ENCODE measurements at places on chromosomes 3 and 15. TPM values are rescaled to one million over a fixed set of nuclear protein-coding genes. Genes with fewer than 3 reads are reported as not detected.

- DNase-seq: no peak
Observed at GRCh38 chr15:25793354-25794050, 69.6 kb downstream of the ATP10A start.

DNA sequence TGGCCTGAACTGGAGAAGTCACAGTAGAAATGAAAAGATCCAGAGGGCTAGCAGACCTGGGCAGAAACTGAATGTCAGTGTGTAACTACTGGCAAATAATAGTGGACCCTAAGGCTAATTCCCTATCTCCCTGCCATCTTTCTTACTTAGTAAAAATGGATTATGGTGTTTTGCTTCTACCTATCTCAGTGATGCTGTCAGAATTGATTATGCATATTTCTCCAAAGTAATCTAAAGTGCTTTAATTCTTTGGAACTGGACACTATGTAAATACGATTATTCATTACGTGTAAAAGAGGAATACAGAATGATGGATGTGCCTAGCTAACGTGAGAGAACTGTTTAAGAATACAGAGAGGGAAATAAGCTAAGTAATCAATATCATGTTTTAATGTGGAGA lies 651.9 kb downstream of the NLGN1 start:
- DNase-seq: no peak

GRCh38 chr3:78724859-78725258 lies 1042.9 kb downstream of the ROBO1 start:
- DNase-seq: no peak

Gene EPHB3
- 35.0 TPM for polyA plus RNA-seq

GRCh38 chr15:78437107-78437761 lies 782 bp upstream of the IREB2 start:
- no peak for DNase-seq

Gene MLF1
- polyA plus RNA-seq: 65.9 TPM

DNA sequence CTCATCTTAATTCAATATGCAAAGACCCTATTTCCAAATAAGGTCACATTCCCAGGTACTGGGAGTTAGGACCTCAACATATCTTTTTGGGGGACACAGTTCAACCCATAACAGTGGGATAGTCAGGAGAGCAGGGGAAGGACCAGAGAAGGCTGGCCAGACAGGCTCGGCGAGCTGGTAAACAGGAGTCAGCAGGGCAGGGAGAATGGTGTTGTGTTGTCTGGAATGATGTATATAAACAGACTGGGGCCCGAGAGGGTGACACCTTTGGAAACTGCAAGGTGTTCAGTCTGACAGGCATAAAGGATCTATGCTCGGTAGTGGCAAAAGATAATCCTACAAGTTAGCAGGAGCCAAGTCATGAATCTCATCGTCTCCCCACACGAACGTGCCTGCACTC lies 10.1 kb upstream of the PPP1R2 start:
- DNase-seq: no peak

Gene TRAT1
- polyA plus RNA-seq: 0.21 TPM

DNA sequence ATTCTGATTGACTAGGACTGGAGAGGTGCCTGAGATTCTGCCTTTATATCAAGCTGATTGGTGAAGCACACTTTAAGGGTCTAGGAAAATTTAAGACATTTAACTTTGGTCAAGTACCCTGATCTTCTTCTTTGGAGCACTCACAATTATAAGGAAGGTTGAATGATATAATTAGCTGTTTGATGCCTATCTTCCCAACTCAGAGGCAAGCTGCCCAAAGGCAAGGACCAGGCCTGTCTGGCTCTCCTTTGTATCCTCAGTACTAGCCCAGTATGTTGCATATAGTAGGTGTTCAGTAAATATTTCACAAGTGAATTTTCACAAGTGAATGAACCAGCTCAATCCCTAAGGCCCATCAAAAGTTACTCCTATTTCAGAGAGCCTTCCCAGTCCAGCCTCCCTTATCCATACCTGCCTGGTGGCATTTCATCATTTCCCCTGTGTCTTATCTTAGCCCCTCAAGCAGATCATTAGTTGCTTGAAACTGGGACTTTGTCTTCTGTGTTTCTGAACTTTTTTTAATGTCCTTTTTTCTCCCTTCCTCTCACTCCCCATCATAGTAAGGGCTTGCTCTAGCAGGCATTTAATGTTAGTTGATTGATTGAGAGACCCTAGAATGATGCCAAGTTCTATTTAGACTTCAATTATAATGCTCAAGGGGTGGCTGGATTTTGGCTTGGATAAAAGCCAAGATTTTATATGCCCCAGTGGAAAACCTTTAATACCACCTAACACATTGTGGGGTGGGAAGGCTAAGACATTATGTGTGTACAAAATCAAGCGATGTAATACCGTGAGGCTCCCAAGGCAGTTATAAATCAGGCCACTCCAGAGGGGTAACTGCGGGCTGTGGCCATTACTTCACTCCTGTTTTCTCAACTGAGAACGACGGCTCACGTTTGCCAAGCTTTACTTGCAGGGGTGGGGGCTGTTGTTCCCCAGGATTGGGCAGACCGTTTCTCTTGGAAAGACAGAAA lies 43.2 kb upstream of the BOC start:
- DNase-seq: no peak

GRCh38 chr15:51375966-51376640 lies 34.6 kb downstream of the GLDN start:
- no peak for DNase-seq

DNA sequence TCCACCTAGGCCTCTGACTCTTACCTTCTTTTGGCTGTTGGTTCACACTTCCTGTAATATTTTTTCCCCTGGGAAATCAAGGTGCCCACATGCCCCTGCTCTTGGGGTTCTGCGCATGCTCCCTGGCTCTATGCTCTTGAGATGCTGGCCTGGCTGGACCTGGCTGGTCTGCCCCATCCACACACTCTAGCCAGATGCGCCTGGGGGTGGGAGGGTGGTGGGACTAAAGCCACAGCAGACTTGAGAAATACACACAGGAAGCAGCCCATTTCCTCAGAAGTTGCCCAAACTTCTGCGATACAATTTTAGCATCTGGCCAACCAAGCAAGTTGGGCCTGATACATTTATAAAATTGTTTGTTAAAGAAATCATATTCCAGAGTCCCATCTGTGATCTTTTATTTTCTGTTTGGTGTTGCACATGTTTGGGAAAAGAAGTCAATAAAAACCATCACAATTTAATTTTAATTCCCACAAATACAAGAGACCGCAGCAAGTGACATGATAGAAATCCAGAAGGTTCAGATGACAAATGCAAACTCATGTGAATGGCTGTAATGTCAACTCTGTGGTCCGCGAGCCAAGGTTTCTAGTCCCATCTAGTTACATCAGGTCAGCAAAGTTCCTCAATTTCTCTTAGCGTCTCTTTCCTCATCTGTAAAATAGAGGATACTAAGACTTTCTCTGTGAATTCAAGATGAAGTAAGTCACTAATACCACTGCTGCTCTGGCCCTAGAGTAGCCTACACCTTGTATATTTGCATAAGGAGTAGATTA lies 55.9 kb upstream of the MEF2A start:
- DNase-seq: no peak

- DNase-seq: no peak
Observed at GRCh38 chr15:88403351-88403791, 63.8 kb downstream of the MRPL46 start.

- no peak for DNase-seq
Observed at GRCh38 chr3:122530164-122530563, 15.4 kb upstream of the KPNA1 start.

DNA sequence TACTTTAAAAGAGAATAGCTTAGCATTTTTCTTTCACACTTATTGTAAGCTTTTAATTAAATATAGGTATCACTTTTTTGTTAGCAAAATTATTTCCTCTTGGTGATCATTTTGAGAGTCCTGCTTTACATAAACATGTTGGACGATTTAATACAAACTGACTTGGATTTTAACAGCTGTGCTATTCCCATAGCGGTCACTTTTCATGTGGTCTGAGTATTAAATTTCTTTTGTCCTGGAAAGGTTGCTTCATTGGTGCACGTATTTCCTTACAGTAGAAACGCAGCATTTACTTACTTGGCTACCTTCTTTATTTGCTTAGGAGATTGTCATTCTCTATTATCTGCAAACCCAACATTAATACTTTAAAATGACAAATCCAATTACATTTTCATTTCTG lies 109.4 kb downstream of the ATG7 start:
- no peak for DNase-seq

GRCh38 chr15:49290191-49290590 lies 120.1 kb downstream of the GALK2 start:
- peak; percentile 16 for DNase-seq

DNA sequence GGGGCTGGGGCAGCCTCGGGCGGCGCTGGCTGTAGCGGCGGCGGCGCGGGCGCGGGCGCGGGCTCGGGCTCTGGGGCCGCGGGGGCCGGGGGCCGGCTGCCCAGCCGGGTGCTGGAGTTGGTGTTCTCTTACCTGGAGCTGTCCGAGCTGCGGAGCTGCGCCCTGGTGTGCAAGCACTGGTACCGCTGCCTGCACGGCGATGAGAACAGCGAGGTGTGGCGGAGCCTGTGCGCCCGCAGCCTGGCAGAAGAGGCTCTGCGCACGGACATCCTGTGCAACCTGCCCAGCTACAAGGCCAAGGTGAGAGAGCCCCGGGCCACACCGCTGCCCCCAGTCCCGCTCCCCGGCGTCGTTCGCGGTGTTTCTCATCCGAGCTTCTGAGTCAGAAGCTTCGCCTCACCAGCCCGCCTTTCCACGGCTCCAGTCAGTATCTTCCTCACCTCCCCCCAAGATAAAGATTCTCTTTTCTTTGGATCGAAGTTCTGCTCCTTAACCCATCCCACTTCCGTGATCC lies 600 bp downstream of the FBXO45 start:
- DNase-seq: peak; percentile 21

Gene DHX30
- 61.6 TPM for polyA plus RNA-seq

GRCh38 chr3:120982608-120983320 lies 74.8 kb downstream of the STXBP5L start:
- no peak for DNase-seq

Gene IMPG2
- 0.63 TPM for polyA plus RNA-seq

DNA sequence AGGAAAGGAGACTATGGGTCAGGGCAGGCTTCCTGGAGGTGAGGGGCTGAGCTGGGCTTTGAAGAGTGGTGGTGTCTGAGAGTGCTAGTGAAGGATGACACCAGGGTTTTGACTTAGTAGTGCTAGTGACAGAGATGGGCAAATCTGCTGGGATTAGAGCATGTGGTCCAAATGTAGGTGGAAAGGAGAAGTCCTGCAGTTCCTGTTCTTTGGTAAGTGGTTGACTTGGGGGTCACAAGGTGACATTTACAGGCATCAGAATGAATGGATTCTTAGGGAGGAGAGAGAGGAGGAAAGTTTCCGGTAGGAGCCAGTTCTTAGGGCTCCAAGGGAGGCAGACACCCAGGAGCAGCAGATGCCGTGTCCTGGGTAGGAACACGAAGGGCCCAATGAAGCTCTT lies 796 bp upstream of the DOCK3 start:
- no peak for DNase-seq

DNA sequence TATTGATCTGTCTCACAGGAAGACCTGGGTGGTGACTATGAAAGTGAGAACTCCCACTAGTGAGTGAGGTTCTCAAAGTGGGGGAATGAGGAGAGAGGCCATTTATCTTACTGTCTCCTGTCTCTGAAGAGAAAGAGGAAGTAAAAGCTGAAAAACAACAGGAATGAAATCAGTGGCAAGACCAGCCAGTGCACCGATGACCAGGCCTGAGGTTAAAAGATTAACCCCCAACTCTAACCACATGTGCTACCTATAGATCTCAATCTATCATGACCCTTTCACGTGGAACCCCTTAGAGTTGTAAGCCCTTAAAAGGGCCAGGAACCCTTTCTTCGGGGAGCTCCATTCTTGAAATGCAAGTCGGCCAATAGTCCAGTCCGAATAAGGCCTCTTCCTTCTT lies 239.3 kb upstream of the CNTN6 start:
- no peak for DNase-seq

DNA sequence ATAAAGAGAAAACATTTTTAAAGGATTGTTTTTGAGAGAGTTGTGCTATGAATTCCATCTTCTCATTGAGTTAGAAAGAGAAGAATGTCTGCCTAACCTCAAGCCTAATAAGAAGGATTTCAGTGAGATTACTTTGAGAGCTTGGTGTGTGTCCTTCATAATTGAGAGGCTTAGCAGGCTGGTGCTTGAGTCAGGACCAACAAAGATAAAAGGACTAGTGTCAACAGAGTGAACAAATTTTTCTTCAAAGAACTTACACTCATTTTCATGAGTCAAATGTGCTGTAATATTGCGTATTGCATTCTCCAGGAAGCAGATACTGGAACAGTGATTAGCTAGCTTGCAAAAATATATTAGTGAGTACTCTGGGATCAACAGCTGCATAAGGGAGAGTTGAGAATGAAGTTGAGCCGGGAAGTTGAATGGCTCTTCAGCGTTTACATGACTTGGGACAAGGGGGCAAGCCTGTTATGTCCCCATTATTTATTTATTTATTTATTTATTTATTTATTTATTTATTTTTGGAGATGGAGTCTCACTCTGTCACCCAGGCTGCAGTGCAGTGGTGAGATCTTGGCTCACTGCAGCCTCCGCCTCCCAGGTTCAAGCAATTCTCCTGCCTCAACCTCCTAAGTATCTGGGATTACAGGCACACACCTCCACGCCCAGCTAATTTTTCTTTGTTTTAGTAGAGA lies 37.5 kb upstream of the SLITRK3 start:
- DNase-seq: no peak

- no peak for DNase-seq
Observed at GRCh38 chr3:152040319-152040718, 166.9 kb downstream of the SUCNR1 start.

- no peak for DNase-seq
Observed at GRCh38 chr3:46361408-46362283, 7.7 kb downstream of the CCR2 start.

DNA sequence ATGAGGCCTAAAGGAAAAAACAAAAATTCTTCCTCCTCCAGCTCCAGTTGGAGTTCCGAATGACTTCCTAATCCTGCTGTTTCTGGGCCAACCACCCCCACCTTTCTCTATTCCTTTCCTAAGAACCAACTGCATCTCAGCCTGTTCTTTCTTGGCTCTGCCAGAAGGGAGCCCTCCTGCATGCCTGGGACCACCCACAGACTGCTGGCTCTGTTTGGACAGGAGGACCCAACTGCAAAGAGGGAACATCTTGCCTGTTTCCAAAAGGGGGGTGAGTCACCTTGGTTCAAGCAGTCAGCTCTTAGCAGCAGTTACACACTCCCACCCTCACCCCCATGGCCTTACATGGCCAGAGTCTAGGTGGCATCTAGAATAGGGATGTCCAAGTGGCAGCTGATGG lies 116.0 kb upstream of the PRICKLE2 start:
- DNase-seq: no peak

Gene C3orf20
- polyA plus RNA-seq: 0.30 TPM
